ENCODE measurements at places on chromosomes 16 and 17.

- peak; percentile 1 for DNase-seq
Observed at GRCh38 chr16:79061181-79061580, 539.4 kb downstream of the MAF start.

GRCh38 chr17:50101346-50102163, 6.4 kb downstream of the PDK2 start:
- DNase-seq, result no peak

- DNase-seq, result no peak
Observed at GRCh38 chr17:70961341-70961740, 792.0 kb downstream of the KCNJ2 start.

DNA sequence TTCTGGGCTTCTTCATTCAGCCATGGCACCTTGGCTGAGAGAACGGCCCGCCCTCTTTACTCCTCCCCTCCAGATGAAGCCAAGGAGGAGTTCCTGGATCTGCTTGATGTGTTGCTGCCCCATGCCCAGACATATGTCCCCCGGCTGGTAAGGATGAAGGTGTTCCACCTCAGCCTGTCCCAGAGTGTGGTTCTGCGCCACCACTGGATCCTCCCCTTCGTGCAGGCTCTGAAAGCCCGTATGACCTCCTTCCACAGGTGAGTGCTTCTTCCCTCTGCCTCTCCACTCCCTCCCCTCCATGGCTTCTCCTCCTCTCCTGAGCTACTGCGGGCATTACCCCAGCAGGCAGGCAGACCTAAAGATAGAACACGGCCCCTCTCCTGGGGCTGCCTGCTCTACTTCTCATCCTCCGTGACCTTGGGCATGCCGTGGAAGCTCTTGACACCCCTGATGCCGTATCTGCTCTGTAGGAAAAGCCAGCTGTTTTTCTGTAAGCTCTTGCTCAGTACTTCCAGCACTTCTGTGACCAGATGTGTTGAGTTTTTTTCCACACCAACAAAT, 8.7 kb downstream of the USB1 start:
- no peak for DNase-seq

DNA sequence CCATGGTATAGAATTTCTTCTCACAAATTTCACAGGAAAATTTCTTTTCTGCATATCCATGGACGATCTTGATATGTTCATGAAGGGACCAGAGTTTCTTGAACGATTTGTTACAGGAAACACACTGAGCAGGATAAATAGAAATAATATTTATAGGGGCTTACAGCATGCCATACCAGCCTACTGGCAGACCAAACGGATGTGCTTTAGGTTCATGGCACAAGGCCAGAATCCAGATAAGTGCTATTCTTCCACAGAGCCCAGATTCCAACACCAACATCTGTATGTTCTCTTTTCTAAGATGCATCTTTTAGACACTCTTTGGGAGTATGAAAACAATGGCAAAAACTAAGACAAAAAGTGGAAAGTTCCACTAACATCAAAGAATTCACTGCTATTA, 49.3 kb downstream of the ZNF652 start:
- no peak for DNase-seq

GRCh38 chr17:61729690-61730268, 133.5 kb downstream of the BRIP1 start:
- no peak for DNase-seq

DNA sequence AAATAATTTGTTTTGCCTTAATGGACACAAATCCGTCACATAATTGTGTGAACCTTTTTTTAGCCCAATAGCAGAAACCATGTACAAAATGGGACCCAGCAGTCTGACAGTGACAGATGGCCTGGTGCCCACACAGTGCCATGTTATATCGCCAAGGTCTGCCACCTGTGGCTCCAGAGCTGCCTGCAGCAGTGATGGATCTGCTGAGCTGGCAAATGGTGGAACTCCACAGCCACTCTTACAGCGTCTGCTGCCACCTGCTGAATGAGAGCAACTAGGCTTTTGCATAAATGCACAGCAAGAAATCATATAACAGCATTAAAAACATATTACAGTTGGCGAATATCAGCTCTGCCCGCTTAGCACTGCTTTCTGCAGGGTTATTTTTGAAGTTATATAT, 59.4 kb downstream of the NUP93 start:
- DNase-seq, result peak; percentile 78

DNA sequence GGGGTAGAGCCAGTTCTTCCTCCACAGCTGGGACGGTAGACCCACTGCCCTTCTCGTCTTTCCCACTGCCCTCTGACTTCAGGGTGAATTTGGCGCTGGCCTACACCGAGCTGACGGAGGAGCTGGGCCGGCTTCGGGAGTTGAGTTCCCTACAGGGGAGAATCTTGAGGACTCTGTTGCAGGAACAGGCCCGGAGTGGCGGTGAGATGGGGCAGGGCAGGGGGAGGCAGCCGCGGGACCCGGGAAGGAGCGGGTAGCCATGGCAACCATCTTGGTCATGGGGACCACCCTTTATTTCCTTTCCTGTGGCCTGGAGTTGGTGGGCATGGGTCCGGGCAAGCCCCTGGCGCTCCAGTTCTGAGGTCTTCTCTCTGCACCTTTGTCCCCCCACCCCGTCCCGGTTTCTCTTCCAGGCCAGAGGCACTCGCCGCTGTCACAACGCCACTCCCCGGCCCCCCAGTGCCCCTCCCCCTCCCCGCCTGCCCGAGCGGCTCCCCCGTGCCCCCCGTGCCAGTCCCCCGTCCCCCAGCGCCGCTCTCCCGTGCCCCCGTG, 14.4 kb downstream of the TBKBP1 start:
- no peak for DNase-seq

- no peak for DNase-seq
Observed at GRCh38 chr17:64129515-64129764, 504 bp downstream of the ERN1 start.

DNA sequence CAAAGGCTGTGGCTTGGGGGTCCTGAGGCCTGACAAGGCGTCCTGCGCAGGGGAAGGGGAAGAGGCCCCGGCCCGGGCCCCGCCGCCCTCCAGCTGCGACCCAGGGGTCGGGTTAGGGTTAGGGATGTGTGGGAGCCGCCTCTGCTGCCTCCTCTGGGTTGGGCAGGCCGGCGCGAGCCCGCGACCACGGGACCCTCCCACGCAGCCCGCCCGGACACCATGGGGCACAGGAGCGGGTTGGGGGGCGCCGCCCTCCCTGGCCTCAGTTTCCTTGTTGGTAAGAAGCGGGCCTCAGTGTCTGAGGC, 386 bp downstream of the CIAO3 start:
- DNase-seq, result no peak

- no peak for DNase-seq
Observed at GRCh38 chr17:48745381-48746275, 17.1 kb upstream of the HOXB13 start.

DNA sequence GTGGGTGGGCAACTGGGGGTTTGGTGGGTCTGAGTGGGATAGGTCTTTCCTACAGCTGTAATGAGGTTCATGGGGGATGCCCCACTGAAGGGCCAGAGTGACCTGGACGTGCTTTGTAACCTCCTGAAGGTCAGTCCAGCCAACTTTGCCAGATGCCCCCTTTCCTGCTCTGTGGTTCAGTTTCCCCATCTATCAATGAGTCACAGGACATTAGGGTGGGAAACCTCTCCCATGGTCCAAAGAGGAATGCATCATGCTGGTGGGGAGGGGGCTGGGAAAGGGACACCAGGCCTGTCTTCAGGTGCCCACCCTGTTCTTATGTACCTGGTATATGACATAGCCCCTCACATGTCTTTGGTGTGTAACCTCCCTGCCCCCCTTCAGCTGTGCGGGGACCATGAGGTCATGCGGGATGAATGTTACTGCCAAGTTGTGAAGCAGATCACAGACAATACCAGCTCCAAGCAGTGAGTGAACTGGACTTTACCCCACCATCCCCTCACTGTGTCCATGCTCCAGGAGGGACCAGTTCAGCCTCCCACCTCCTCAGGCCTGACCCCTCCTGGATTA, 24.0 kb upstream of the ALKBH5 start:
- no peak for DNase-seq

DNA sequence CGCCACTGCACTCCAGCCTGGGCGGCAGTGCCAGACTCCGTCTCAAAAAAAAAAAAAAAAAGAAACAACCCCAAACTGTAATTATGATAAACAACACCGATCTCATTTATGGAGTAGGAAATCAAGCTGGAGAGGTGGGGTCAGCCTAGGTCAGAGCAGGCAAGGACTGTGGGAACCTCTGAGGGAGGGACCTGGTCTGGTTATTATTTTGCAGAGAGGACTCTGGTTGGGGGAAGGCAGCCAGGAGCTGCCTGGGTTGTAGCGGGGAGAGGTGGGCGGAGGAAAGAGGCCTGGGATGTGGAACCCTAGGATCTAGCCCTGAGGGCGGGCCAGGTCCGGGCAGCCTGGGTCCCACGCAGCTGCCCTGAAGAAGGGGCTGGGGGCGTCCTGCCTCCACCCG, 10.9 kb upstream of the HS3ST6 start:
- no peak for DNase-seq

GRCh38 chr16:15976929-15977637, 27.7 kb downstream of the ABCC1 start:
- DNase-seq, result peak; percentile 61

- DNase-seq, result no peak
Observed at GRCh38 chr16:88787579-88788314, 2.7 kb upstream of the PIEZO1 start.

DNA sequence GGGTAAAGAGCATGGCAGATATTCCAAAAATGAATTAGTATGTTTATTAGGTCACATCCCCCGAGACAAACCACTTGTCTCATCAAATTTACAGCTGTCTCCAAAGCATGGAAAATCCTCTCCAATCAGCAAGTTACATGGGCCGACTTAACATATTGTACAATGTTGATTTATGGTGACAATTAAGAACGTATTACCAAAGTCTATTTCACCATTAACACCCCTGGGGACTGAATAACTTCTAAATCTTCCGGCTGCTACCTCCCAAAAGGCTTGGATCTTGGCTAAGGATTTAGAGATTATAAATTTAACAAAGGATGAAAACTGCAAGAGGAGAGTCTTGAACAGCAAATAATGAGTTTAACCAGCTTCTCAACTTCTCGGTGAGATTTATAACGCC, 311.9 kb downstream of the NPIPA8 start:
- DNase-seq, result no peak

DNA sequence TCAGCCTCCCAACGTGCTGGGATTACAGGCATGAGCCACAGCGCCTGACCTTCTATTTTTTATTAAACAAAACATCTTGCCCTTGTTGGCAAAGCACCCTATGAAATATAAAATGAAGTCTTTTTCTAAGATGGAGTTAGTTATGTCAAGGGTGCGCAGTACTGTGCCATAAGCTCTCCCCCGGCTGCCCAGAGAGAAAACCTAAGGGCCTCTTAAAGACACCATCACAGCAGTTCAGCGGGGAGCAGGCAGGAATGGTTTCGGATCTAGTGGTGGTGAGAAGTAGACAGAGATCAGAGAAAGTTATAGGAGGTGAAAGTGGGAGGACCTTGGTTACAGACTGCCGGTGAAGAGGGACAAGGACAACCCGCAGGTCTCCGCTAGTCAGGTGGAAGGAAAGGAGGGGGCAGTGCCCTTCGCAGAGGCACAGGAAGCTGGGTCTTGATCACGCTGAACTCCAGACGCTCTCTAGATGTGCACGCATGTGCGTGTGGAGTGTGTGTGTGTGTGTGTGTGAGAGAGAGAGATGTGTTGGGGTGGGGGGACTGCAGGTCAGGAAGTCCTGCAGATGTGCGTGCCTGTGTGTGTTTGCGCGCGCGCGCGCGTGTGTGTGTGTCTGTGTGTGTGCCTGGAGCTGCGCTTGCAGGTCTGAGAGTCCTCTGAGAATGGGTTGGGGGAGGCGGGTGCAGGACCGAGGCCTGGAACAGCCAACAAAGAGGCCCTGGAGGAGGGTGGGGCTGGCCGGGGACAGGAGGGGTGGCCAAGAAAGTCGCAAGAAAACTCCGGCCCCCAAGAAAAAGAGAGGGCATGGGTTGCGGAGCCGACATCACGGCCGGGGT, 748 bp upstream of the CMTM3 start:
- DNase-seq, result no peak

- no peak for DNase-seq
Observed at GRCh38 chr17:77946900-77947645, 11.4 kb upstream of the TNRC6C start.

- peak; percentile 95 for DNase-seq
Observed at GRCh38 chr17:83109793-83110645, 30.6 kb downstream of the METRNL start.

DNA sequence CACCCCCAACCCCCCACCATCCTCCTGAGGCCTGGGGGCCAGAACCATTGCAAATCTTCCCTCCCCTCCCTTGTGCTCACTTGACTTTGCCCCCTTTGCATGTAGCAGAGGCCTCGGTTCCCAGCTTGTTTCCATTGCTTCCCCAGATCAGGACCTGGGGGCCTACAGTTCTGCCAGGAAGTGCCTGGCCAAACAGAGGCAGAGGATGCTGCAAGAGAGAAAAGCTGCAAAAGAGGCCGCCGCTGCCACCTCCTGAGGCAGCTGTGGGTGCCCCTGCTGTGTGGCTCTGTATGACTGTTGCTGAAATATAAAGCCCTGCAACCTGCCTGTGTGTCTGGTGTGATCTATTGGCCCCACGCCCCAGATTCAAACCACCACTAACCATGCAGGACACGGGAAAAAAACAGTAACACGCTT, 2.3 kb downstream of the NDUFB10 start:
- DNase-seq, result no peak

GRCh38 chr16:76351441-76351840, 74.2 kb downstream of the CNTNAP4 start:
- DNase-seq, result no peak

DNA sequence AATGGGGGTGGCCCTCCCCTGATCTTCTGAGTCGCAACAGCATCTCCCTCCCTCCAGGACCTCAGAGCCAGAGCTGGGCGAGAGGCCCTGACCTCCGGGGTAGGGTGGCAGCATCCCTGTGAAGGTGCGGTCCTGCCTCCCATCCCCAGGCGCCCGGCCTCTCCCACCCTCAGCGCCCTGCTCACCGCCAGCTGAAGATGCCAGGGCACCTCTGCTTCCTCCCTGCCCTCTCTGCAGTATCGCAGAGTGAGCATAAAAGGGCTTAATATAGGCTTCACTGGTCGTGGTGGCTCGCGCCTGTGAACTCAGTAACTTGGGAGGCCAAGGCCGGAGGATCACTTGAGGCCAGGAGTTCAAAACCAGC, 10.7 kb upstream of the MPP2 start:
- no peak for DNase-seq

DNA sequence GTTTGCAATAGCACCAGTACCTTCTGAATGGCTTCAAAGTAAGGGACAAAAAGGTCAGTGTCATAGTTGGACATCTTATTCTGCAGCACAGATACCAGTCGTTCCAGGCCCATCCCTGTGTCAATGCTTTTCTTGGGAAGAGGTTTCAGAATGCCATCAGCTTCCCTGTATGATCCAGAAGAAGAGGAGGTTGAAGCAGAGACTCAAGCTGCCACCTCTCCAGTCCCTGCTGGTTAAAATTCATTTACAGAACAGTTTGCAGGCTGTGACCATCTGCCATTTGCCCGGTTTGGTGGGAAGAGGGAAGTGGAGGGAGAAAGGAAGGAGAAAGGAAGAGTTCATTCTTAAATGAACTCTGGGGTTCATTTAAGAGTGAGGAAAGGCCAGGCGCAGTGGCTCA, 18.4 kb upstream of the EXOSC6 start:
- no peak for DNase-seq

DNA sequence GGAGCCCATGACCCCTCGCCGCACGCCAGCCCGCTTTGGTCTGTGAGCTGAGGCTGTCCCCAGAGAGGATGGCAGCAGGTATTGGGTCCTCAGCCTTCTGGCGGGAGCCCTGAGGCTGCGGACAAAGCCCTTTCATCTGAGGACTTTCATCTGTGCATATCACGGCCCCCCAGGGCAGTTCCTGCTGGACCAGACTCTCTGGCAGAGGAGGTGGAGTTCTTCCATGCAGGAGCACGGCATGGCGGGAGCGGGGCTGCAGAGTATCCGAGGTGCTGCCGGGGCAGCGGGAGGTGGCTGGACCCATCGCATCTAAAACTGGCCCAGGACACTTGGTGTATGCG, 18.8 kb downstream of the DHX38 start:
- DNase-seq, result no peak

Data from epithelial cell of esophagus (primary cell).